Urinary bladder (tissue), 4 donors: ENCODE measurements at places on chromosomes 16 and 17. TPM values are rescaled to one million over a fixed set of nuclear protein-coding genes. Genes with fewer than 3 reads are reported as not detected.

DNA sequence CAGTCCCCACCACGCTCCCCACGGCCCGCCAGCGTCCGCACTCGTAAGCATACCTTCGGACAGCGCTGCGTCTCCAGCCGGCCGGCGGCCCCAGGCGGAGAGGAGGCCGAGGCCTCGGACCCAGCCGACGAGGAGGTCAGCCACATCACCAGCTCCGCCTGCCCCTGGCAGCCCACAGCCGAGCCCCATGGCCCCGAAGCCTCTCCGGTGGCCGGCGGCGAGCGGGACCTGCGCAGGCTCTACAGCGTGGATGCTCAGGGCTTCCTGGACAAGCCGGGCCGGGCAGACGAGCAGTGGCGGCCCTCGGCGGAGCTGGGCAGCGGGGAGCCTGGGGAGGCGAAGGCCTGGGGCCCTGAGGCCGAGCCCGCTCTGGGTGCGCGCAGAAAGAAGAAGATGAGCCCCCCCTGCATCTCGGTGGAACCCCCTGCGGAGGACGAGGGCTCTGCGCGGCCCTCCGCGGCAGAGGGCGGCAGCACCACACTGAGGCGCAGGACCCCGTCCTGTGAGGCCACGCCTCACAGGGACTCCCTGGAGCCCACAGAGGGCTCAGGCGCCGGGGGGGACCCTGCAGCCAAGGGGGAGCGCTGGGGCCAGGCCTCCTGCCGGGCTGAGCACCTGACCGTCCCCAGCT, 4.9 kb downstream of the TPSG1 start:
- DNase-seq: no peak

DNA sequence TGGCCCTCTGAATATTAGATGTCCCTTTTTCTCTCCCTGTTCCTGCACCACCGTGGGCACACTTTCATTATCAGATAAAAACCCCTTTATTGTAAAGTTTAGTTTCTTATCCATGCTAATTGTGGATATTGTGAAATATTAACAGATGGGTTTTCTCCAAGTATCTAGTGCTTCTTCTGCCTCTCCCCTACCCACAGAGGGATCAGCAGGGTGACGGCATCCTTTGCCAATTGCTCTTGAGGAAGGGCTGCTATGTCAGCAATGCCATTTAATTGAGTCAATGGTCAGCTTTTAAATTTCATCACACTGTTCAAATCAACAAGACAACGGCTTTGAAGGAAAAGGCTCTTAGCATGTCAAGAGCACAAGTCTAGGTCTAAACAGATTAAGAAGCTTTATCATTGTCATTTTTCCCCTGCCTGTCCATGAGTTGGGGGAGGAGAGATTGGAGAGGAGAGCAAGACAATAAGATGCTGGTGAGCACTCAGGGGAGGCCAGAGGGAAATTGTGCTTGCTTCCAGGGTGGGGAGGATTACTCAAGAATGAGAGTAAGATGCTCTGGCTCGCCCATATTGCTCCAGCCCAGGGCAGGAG, 443.0 kb upstream of the CCL2 start:
- DNase-seq: no peak

DNA sequence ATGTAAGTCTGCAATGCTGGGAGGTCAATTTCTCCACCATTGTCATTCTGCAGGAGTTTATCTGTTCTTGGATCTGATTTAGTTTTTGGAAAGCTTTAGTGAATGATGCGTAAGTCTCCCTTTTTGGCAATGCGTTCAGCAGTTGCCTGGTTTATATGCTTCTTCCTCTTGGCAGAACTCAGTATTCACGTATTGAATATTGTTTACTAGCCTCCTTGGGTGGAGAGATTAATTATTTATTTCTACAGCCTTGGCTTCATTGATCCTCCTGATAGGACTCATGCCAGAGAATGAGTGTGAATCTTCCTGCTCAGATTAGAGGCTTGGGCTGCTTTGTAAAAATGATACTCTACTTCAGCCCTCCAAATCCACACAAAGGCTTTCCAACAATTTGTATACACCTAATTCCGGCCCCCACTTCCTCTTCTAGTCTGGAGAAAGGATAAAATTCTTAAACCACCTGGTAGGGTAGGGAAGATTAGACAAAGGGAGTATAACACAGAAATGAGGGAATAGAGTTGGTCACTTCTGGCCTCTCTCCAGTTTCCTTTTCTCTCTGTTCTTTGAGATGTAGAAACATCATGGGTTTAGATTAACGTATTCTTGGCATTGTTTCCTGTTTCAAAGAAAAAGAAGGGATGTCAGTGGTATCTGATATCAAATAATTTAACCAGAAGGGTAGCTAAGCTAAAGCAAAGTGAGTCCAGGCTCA, 929.8 kb downstream of the KCNJ2 start:
- peak; percentile 31 for DNase-seq

Gene SMTNL2
- 8.0 TPM for total RNA-seq

Gene HSPB9
- total RNA-seq: not detected

DNA sequence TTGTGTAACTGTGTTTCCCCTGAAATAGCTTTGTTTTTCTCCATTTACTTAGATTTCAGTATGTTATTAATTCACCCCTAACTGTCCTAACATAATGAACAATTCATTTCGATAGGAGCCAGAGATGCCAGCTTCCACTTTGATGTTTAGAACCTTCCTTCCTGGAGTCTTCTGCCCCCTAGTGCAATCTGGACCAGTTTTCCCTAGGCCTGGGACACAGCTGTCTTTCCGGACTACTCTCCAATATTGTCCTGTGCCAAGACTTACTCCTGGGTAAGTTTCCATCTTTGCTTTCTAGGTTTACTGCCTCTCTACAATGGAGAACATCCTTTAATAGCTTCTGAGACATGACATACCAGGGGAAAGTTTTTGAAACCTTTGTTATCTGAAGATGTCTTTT, 12.8 kb downstream of the RECQL5 start:
- DNase-seq: no peak

DNA sequence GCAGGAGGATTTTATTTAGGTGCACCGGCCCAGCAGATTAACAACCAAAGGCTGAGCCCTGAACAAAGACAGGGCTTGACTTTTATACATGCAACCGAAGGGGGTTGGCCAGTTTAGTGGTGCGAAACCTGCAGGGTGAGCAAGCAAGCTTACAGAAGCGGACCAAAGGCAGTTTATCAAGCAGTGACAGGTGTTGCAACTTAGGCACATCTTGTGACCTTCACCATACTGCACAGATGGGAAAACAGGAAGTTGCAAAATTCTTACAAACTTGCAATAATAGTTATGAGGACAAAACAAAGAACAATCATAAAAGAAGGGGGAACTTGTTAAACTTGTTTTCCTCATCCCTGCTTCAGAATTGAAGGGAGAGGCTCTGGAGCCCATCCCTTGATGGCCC, 1265.1 kb downstream of the CDH8 start:
- DNase-seq: no peak

DNA sequence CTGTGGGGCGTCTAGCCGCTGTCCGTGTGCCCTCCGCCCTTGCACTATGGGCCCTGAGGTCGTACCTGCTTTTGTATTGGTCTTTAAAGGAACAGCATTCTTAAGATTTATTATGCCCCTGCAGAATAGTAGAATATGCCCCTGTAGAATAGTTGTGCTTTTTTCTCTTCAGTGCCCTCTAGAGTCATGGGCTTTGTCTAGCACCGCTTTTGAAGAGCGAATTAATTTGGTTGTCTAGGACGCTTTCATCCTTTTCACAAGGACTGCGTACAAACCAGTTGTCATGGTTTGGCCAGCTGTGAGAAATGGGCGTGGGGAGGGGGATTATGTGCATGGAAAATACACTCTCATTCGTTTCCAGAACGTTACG, 621 bp downstream of the CEP95 start:
- DNase-seq: peak; percentile 62

DNA sequence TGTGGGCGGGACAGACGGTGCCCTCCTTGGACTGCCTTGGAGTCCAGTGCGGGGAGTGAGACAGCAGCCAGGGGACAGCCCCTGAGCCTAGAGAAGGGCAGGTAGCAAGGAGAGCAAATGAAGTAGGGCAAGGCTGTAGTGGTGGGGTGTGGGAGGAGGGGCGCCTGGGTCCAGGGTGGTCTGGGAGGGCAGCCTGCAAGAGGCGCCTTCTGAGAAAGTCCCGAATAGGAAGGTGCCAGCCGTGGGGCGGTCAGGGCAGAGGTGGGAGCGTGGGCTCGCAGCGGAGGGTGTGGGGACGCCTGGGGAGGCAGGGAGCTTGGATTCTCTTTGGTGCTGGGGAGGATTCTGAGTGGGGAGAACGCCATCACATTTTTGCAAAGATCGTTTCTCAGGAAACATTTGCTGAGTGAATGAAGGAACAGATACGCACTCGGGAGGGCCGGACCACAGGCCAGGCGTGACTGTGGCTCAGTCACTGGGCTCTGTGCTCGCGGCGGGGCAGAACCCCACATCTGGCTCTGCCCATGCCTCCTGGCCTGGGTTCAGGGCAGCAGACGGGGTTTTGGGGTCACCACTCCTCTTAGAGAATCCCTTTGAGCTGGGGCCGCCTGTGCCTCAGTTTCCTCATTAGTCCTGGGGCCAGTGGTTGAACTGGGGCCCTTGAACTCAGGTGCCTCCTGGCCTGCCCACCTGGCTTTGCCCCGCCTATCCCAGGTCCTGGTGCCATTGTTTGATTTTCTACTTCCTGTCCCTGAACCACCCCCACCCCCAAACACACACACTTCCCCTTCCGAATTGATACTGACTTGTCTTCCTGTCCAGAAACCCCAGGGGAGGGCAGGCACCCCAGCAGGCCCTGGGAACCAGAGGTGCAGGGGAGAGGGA, 4.2 kb downstream of the SNN start:
- no peak for DNase-seq

DNA sequence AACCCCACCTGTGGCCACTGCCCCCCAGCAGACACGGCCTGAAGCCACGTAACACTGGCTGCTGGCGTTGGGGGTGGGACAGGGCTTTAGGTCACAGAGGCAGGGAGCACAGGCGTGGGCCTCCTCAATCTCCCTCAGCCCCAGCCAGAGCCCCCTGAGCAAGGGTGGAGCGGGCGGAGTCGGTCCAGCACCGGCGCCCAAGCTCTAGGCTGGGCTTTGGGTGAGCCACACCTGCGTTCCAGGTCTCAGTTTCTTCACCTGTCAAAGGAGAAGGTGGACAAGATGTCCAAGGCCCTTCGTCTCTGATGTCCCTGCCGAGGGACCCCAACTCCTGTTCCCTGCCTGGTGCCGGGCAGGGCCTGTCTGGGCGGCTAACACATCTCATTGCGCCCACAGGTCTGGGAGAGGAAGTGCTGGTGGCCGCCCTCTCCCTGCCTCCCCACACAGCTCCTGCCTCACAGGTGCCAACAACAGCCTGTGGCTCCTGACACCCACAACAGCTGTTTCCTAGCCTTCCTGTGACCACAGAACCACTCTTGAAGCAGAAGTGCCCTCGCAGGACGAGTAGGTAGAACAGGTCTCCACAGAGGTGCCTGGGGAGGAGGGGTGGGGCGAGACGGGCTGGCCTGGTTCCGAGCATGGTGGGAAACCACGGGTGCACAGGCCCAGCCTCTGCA, 12.0 kb downstream of the FAM83G start:
- DNase-seq: no peak

DNA sequence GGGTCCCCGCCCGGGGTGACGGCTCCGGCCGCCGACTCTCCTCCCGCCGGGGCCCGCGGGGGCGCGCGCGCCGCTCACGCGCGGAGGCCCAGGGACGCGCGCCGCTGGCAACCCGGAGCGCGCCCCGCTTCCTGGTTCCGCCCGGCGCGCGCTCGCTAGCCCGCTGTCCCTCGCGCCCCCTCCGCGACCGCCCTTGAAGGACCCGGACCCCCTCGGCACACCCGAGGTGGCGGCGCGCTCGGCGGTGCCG, at the start of gene STAT5B:
Gene STAT5B, minus strand, starts transcription at position 33 of the 250 bp plus-strand sequence. CDS start 44,264 bp downstream, outside the sequence.
- DNase-seq: no peak

GRCh38 chr16:68575082-68575481, 36.0 kb downstream of the ZFP90 start:
- DNase-seq: no peak

DNA sequence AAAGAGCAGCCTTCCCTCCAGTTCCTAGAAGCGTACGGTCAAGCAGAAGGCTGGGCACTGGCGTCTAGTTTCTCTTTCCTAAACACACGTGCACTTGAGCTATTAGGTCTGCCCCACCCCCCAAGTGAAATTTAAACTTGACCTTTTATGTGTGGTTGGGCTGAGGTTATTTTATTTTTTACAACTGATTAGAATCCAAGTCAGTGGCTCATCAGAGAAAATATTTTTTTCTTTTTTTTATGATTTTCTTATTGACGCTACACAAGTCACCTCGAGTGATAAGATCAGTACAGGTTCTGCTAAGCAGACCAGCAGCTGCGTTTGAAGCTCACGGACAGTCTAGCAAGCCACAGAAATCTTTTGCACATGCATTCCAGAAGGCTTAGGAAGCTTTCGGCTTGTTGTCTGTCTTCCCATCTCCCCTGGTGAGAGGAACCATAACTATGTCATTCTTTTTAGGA, 95.1 kb downstream of the ZFHX3 start:
- DNase-seq: no peak

Gene HAGHL
- total RNA-seq: 1.1 TPM

DNA sequence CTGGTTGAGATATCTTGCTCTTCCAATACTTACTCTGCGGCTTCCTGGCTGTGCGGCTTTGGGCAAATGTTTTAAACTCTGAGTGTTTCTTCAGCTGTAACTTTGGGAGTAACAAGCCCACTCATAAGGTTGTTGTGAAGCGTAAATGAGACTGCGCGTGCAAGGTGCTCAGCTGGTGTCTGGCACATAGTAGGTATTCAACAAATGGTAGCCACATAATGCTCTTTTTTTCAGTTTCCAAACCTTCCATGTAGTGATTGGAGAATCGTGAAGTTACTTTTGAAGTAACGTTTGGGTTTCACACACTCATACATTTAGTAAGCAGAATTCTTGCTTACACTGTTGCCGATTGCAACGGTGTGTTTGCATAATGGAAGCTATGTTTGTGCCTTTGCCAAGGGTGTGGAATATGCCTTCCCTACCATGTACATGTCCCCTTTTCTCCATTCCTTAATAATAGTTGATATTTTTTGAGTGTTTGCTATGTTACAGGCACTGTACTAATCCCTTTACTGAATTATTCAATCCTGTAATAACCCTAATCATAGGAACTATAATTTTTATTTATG, 829 bp downstream of the DHRS7B start:
- no peak for DNase-seq

DNA sequence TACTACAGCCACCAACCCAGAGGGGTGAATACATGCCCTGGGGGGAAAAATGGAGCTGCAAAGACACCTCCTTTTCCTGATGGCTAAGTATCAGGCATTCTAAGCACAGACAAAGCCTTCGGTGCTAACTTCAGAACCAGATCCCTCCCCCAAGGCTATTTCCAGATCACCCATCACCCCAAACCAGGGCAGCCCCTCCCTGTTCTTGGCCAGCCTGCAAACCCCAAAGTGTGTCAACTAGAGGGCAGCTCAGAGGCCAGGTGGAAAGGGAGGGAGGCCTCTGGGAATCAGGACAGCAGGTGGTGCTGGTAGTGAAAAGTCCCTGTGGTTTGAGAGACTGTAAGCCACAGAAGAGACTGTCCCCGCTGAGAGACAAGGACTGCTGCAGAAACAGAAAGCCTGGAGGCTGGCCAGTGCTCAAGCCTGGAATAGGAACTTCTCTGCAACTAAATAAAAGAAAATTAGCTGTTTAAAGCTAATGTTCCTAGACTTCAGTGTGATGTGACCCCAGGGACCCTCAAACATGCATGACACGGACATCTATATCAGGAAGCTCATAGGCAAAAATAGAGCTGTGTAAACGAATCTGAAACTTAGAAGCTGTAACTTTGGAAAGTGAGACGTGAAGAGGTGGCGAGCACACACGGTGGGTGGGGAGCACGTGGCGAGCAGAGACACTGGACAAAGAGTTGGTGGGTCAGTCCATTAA, 9.1 kb downstream of the TUBG1 start:
- DNase-seq: no peak
